ENCODE measurements at places on chromosomes 13 and 19. TPM values are rescaled to one million over a fixed set of nuclear protein-coding genes. Genes with fewer than 3 reads are reported as not detected.

The CRYL1 gene
- total RNA-seq = 16.9 TPM

The KASH5 gene
- not detected for total RNA-seq

The EFNA2 gene
- 0.17 TPM for total RNA-seq

The RDH8 gene
- not detected for total RNA-seq

The ZNF426 gene
- 29.8 TPM for total RNA-seq

The CFAP97D2 gene
- total RNA-seq = not detected

The MBD3 gene
- 85.2 TPM for total RNA-seq

The LILRB3 gene
- total RNA-seq = not detected

DNA sequence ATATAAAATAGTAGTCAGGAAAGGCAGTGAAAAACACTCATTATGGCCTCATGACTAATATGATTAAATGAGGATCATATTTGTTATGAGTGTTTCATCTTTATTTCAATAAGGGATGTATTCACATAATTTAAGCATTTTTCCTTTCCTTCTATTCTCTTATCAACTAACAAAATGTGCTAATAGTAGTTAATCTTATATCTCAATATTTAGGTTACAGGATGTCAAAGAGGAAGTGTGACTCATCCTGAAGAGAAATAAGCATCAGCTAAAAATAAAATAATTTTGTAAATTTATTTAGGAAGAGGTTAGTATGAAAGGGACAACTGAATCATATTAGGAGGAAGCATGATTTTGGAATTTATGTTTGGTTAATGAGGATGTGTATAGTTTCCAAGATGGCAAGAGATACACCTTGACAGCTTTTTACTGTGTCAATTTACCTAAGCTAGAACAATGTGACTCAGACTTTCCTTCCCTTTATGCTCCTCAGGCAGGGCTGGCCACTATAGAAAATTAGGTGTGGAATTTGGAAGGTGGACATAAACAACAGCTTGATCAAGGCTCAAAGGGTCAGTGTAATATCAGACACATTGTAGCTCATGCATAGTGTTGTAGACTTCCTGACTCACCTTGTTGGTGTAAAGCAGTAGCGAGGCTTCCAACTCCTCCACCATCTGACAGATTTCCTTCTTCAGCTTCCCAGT, 172.7 kb downstream of the SLITRK1 start:
- H3K27ac ChIP-seq = no peak overlapping the region
- H3K4me1 ChIP-seq = no peaks in the 10 kb centered on the region
- no peaks in the 10 kb centered on the region for H3K27me3 ChIP-seq

- DNase-seq = peak; percentile 43
- no peak overlapping the region for H3K27ac ChIP-seq
- H3K4me3 ChIP-seq = no peak overlapping the region
Measured at GRCh38 chr13:85536706-85537105, 262.5 kb downstream of the SLITRK6 start.

DNA sequence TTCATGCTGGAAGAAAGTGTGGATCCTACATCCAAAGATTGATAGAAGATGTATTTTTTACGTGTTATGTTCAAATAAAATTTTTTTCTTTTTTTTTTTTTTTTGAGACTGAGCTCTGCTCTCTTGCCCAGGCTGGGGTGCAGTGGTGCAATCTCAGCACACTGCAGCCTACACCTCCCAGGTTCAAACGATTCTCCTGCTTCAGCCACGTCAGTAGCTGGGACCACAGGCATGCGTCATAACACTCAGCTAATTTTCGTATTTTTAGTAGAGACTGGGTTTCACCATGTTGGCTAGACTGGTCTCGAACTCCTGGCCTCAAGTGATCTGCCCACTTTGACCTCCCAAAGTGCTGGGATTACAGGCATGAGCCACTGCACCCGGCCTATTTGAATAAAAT, 65.7 kb downstream of the KLF12 start:
- no peak overlapping the region for H3K4me3 ChIP-seq
- H3K27me3 ChIP-seq = no peaks in the 10 kb centered on the region
- no peaks in the 10 kb centered on the region for H3K4me1 ChIP-seq
- H3K27ac ChIP-seq = no peak overlapping the region
- H3K36me3 ChIP-seq = peaks cover 1% of the 10 kb centered on the region

GRCh38 chr13:83057119-83057518, 825.2 kb downstream of the SLITRK1 start:
- H3K27me3 ChIP-seq = no peaks in the 10 kb centered on the region
- H3K27ac ChIP-seq = no peak overlapping the region
- H3K36me3 ChIP-seq = no peaks in the 10 kb centered on the region
- H3K4me3 ChIP-seq = no peak overlapping the region
- DNase-seq = peak; percentile 38

GRCh38 chr19:5282901-5283300, 57.7 kb downstream of the PTPRS start:
- H3K4me1 ChIP-seq = no peaks in the 10 kb centered on the region
- DNase-seq = no peak
- H3K4me3 ChIP-seq = no peak overlapping the region
- no peaks in the 10 kb centered on the region for H3K27me3 ChIP-seq

- no peak for DNase-seq
- H3K36me3 ChIP-seq = peaks cover 18% of the 10 kb centered on the region
- H3K27ac ChIP-seq = no peak overlapping the region
- no peak overlapping the region for H3K4me3 ChIP-seq
- H3K27me3 ChIP-seq = no peaks in the 10 kb centered on the region
Measured at GRCh38 chr19:42199440-42200115, 17.9 kb downstream of the DEDD2 start.

DNA sequence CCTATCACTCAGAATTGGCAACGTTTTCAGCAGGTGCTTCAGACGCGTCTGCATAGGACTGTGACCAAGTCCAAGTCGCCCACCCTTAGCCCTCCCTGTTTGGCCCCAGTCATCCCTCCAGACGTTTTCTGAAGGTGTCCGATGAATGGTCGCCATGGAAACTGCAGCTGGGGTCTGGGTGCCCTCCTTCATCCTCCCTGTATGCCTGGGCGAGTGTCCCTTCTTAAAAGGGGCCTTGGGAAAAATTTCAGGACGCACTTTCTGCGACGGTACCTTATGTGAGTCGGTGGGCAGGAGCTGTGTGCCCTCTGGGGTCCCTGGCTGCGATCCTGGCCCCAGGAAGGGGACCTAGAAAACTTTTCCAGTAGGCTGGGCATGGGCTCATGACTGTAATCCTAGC, 25.1 kb downstream of the MAN2B1 start:
- DNase-seq = no peak
- no peaks in the 10 kb centered on the region for H3K36me3 ChIP-seq
- no peak overlapping the region for H3K4me3 ChIP-seq

DNA sequence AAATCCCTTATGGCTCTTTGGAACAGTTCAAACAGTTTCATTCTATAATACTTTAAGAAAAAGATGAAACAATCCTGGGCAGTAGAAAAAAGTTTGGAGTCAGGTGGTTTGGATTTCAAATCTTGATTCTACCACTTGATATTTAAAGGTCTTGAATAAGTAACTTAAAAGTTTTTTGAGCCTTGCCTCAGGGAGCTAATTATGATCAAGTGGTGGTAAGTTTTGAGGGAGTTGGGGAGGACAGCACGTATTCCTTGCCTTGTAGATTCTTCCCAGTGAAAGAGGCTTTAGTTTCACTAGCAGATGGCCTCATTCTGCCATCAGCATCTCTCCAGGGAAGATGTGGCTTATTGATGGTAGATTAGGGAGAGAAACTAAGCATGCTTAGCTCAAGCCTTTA, 168.4 kb upstream of the CSNK1A1L start:
- H3K27ac ChIP-seq = no peak overlapping the region
- no peaks in the 10 kb centered on the region for H3K4me1 ChIP-seq
- no peaks in the 10 kb centered on the region for H3K27me3 ChIP-seq
- DNase-seq = no peak
- H3K36me3 ChIP-seq = no peaks in the 10 kb centered on the region
- H3K4me3 ChIP-seq = no peak overlapping the region

GRCh38 chr19:11949201-11949600, 15.6 kb upstream of the ZNF763 start:
- no peak overlapping the region for H3K27ac ChIP-seq
- peaks cover 5% of the 10 kb centered on the region for H3K36me3 ChIP-seq
- no peak overlapping the region for H3K4me3 ChIP-seq

DNA sequence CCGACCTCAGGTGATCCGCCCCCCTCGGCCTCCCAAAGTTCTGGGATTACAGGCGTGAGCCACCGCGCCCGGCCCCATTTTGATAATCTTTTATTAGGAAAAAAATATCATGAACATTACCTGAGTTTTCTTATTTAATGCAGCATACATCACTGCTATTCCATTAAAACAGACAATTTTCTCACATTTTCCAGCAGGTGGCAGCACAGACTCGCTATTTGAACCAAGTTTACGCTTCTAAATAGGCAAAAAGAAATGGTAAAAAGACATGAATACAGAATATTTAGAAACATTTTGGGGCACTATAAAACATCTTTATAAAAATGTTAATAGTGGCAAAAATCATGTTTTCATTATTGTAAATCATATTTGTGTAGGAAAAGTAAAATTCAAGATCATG, 903.1 kb downstream of the SLITRK6 start:
- H3K27me3 ChIP-seq = no peaks in the 10 kb centered on the region
- H3K4me1 ChIP-seq = no peaks in the 10 kb centered on the region
- no peaks in the 10 kb centered on the region for H3K36me3 ChIP-seq
- H3K27ac ChIP-seq = no peak overlapping the region
